Effector memory CD4-positive, alpha-beta T cell (primary cell): ENCODE measurements at places on chromosomes 5 and 9.

- no peak for DNase-seq
Observed at GRCh38 chr5:168843277-168844015, 264.3 kb upstream of the PANK3 start.

DNA sequence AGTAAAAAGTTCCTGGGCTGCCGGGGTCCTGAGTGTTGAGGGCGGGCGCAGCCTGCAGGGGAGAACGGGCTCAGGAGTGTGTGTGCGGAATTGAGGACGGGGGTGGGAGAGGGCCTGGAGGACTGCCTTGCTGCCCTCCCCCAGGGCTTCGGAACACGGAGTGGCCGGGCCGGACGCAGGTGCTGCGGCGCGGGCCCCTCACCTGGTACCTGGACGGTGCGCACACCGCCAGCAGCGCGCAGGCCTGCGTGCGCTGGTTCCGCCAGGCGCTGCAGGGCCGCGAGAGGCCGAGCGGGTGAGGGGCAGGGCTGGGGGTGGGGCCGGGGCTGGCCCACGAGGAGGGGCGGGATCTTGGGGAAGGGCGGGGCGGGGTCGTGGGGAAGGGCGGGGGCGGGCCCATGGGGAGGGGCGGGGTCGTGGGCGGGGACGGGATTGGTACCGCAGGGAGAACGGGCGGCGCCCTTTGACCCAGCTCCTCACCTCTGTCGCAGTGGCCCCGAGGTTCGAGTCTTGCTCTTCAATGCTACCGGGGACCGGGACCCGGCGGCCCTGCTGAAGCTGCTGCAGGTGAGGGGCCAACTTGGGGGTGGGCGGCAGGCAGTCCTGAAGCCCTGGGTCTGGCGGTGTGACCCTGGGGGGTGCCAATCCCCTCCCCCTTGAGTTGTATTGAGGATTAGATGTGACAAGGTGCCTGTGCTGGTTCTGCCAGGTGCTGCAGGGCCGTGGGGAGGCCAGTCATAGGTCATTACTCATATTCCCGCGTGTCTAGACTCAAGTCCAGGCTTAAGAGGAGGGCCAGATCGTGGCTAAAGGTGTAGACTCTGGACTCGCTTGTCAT lies 7.1 kb downstream of the FPGS start:
- no peak for DNase-seq

DNA sequence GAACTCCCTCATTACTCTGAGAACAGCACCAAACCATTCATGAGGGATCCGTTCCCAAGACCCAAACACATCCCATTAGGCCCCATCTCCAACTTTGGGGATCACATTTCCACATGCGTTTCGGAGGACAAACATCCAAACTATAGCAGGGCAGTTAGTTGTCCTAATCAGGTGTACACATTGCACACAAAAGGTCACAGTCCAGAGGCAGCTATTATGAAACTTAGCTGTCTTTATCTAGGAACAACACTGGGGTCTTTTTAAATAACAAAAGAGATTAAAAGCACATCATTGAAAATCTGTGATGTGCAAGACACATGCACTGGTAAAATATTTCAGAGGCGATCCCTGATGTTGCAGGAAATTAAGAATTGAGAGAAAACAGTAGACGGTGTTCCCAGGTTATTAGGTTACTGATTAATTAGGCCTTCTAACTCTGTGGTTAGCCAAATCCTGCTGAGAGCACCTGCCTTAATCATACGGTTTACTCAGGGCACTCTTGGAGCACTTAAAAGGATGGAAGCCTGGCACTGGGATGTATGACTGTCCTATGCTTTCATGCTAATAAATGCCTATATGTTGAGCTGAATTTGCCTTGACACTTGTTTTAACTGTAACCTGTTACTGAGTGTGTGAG lies 1574.5 kb upstream of the WWC1 start:
- no peak for DNase-seq

DNA sequence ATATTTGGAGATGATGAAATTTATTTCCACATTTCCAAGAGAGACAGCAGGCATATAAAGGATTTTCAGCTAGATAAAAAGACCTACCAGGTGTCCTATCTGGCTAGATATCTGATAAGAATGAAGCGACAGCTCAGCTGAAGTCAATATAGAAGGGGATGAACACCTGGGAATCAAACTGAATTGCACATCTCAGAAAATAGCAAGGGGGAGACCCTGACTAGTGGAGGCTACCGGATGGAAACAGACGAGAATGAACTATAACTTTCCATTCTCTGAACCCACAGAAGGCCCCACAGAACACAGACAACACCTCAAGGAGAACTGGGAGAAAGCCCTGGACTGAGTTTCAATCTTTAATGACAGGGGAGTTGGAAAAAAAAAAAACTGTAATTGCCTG lies 51.1 kb downstream of the CPLANE1 start:
- no peak for DNase-seq

GRCh38 chr5:102957141-102957540 lies 162.8 kb downstream of the GIN1 start:
- no peak for DNase-seq

DNA sequence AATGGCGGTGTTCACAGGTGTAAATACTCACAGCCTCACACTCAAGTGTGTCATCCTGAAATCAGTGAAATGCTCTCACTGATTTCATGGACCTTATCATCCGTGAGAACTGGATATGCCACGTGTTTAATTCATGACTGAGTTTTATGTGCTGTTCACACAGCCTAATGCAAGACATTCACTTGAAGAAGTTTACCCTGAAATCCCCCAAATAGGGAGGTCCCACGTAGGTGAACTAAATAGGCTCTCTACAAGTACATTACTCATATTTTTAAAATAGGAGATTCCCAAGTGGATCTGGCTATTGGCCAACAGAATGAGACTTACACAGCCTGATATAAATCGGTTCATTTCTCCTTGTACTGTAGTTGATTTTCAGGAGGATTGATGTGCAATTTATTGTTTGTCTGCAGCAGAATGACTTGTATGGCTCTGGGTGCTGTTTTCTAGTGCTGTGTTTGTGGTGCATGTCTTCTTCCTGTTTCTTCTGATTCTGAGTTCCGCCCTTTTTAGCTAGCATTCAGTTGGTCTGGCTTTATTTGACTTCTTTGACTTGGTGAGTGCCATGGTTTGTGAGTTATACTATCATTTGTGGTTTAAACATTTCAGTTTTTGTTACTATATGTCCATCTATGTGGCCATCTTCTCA lies 25.1 kb downstream of the TRIO start:
- DNase-seq: no peak

GRCh38 chr5:113278976-113279375 lies 155.8 kb downstream of the TSSK1B start:
- DNase-seq: no peak

- DNase-seq: no peak
Observed at GRCh38 chr9:35675204-35675603, 1.5 kb downstream of the CA9 start.

DNA sequence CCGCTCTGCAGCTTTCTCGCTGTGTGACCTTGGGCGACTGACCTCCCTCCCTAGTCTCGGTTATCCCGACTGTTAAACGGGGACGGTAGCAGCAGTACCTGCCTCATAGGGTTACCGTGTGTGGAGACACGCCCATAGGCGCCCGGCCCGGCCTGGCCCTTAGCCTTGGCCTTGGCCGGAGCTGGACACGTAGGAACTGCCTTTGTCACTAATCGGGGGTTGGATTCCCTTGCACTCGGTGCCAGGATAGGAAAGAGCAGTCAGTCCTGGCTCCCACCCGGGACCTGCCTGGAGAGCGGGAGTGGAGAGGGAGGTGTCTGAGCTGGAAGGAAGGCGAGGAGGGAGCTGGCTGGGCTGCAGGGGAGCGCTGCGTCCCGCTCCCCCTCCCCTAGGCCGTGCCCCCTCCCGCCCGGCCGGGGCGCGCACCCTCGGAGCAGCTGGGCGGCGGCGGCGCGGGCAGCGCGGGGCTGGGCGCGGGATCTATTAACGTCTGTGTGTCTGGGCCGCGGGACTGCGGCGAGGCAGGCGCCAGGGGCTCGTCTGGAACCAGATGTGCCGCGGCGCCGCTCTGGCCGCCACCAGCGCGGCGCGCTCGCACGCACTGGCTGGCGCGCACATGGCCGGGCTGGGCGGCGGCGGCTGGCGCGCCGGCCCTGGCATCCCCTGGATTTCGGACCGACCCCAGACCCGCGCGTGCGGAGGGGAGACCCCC lies 31.7 kb downstream of the PRRX2 start:
- no peak for DNase-seq

DNA sequence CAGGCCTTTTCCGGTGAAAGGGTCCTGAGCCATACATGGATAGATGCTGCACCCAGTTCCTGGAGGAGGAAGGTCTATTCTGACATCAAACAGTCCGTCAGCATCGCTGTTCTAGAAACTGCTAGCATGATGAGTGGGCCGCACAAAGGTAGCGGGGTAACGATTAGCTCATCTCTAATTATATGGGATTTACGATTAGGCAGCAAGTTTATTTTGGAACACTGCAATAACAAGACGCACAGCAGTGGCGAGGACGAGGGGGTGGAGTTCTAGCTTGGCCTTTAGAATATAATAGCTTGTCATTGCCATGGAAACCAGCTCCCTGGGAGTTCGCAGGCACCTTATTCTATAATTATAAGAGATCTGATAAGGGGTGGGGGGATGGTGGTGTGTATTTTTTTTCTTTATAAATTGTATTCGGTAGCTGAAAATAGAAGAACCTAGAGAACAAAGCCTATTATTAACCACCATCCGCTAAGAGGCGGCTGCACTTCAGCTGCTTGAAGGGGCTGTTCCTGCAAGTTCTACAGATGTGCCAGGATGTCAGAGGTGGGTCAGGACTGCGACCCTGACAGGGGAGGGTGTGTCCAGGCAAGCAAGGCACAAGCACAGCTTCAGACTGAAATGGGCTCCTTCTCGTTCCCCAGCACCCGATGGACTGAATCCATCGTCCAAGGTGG lies 311.0 kb downstream of the AGTPBP1 start:
- no peak for DNase-seq

DNA sequence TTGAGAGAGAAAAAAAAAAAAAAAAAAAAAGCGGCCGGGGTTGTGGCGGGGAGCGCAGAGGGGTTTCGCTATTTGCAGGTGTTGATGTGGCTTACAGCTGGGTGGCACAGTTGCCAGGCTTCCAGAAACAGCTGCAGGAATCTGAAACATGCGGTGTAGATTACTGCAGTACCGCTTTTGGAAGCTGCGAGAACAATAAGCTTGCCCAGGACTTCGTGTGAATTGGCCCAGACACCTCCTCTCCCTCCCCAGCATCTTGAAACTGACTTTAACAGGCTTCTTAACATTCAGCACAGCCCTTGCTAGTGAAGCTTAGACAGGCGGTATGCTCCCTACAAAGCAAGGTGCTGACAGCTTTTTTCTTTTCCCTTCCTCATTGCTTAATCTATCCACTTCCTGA lies 104.0 kb downstream of the ATP10B start:
- no peak for DNase-seq

DNA sequence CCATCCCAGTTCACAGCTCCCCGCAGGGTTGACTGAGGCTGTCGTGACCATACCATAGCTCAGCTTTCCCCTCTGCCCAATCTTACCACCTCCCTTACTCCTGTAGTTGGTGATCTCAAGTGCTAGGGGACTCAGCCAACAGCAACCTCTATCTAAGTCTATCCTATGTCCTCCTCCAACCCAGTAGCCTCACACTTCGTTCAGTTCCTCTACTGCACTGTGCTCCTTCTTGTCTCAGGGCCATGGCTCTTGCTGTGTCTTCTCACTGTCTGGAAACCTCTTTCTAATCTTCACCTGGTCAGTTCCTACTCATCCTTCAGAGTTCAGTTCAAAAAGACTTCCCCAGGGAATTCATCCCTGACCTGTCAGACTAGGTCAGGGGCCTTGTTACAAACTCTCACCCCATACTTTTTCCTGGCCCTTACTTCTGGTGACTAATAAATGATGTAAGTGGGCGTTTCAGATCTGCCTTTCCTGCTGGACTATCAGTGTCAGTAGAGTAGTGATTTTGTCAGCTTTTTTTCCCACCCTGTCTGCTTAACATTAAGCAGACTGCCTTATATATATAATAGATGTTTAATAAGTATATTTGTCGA lies 53.6 kb upstream of the NR3C1 start:
- no peak for DNase-seq

- DNase-seq: no peak
Observed at GRCh38 chr9:132708239-132708638, 38.0 kb downstream of the GTF3C4 start.

DNA sequence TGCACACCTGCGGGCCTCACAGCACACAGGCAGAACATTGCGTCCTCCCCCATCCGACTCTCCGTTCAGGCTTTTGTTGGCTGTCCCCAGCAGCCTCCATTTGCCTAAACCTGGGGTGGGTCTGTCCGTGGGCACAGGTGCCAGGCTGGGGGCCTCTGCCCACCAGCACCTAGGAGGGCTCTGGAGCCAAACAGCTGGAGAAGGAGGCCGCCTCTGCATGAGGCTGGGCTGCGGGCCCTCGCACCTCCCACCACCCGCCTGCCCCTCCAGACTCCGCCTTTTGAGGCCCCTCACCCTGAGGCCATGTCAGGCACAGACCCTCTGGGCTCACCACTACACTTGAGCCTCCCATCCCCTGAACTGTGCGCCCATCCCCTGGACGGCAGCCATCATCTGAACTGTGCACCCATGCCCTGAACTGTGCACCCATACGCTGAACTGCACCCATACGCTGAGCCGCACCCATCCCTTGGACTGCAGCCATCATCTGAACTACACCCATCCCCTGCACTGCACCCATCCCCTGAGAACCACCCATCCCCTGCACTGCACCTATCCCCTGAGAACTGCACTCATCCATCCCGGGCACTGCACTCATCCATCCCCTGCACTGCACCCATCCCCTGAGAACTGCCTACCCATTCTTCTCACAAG lies 98.0 kb upstream of the OTULINL start:
- DNase-seq: no peak

DNA sequence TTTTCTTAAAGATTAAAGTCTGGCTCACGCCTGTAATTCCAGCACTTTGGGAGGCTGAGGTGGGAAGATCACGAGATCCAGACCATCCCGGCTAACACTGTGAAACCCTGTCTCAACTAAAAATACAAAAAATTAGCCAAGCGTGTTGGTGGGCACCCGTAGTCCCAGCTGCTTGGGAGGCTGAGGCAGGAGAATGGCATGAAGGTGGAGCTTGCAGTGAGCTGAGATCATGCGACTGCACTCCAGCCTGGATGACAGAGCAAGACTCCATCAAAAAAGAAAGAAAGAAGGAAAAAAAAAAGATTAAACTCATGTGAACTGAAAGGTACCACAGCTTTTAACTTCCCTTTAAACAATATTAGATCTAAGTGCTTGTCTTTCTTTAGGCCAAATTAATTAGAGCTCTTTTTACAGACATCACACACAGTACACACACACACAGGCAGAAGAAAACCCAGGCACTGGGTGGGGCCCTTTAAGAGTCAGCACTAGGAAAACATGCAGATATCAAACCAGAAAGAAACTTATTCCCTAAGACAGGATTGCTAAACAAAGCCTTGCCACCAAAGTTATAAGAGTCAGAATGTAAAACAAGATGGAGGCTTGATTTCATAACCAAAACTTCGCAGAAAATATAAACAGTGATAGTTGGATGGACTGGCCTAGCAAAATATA lies 29.3 kb upstream of the UHRF2 start:
- no peak for DNase-seq

DNA sequence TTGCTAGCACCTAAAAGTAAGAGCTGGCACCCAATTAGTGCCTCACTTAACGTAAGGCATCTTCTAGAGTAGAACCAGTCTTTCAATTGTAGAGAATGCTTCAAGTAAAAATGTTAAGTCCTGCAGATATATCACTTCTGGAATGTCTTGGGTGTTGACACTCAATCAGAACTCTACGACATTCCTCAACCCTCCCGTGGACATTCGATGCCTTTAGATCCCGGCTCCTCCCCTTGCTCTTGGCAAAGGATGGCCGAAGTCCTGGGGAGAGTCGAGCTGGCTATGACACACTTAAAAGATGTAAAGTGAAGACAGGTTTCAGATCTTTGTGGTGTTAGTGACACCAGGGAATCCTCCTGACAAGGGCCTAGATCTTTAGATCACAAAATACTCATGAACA lies 87.5 kb upstream of the ERCC6L2 start:
- DNase-seq: no peak

GRCh38 chr9:108142504-108143201 lies 653.1 kb upstream of the KLF4 start:
- no peak for DNase-seq
